Amygdala (tissue), 56 donors: ENCODE measurements at places on chromosomes 2 and 18.

- DNase-seq = no peak
Observed at GRCh38 chr2:228987441-228988155, 283.5 kb downstream of the PID1 start.

- DNase-seq = no peak
Observed at GRCh38 chr18:12233378-12233777, 20.8 kb upstream of the CIDEA start.

DNA sequence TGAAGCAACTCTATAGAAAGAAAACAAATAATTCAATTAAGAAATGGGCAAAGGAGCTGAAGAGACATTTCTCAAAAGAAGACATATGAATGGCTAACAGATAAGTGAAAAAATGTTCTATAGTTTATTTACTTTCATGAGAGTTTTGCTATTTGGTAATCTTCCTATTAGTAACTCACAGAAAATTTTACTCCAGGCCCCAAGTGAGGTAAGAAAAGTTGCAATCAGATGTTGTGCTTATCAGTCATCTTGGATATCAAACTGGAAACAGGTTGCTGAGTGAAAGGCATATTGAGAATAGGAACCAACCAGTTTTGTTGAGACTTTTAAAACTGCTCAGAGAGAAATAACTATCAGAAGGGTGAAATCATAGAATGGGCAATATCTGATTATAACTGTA, 1179.0 kb upstream of the ACVR2A start:
- no peak for DNase-seq

DNA sequence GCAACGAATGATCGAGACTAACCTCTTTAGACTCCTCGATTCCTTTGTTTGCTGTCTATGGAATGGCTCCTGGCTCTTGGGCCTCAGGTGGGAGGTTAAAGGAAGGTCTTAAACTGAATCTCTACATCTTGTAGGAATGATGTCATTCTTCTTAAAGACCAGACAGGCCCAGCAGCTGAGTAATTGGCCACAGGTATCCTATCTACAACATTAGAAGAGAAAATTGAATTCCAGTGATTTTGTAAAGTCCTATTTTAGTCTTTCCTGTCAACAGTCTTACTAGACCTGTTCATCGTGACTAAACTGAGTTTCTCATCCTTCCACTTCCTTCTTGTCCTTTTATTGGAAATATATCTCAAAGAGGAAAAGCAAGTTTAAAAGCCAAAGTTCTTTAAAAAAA, 274.8 kb downstream of the ALPK2 start:
- no peak for DNase-seq

- no peak for DNase-seq
Observed at GRCh38 chr2:12094134-12094533, 347.7 kb downstream of the LPIN1 start.

DNA sequence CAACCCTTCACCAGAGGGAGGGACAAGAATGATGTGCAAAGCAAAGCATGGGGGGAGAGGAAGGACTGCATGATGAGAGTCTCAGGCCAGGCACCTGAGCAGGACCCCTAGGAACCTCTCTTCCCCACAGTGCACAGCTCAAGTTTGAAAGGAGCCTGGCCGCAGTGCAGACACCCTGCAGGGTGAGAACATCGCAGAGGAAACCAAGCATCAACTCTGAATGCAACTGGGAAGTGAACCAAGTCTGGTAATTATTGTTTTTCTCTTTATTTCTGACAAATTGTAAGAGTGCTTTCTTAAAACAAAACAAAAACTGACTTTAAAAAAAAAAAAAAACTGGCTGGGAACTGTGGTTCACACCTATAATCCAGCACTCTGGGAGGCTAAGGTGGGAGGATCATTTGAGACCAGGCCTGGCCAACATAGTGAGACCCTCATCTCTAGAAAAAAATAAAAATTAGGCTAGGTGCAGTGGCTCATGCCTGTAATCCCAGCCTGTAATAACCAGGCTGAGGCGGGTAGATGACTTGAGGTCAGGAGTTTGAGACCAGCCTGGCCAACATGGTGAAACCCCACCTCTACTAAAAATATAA, 15.3 kb downstream of the NPC1 start:
- no peak for DNase-seq

GRCh38 chr2:16407358-16407757, 258.3 kb downstream of the CYRIA start:
- no peak for DNase-seq
